ENCODE measurements at places on chromosomes 2 and 18.
A peak's percentile ranks its signal among the peaks of the same experiment; 100 is the strongest.

DNA sequence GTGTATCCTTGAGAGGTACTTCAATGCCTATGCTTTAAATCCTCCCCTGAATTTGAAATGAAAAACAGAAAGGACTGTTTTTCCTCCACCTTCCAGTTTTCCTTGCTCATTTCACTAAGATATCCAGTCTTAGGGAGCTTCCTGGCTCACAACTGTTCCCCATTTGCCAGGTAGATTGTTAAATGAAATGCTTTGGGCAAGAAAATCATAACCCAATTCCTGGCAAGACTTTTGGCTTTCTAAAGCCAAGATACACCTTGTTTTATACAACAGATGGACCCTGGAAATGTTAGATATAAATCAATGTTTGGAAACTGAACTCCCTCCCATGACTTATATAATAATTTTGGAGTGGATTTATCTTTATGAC lies 3.6 kb upstream of the CHMP3 start:
- DNase-seq: no peak

GRCh38 chr2:45836316-45836715 lies 184.8 kb downstream of the PRKCE start:
- DNase-seq: no peak

GRCh38 chr2:215728504-215729065 lies 284.8 kb downstream of the MREG start:
- DNase-seq: no peak

- peak; percentile 88 for DNase-seq
Measured at GRCh38 chr2:216081487-216082116, at the start of the genes PECR and TMEM169. Gene PECR, minus strand, starts transcription at chr2:216081809. Its CDS starts 68 bp downstream, at chr2:216081741. Gene TMEM169, plus strand, starts transcription at chr2:216081919. Its CDS starts 14,045 bp downstream, at chr2:216095964.

Measured in frontal cortex (tissue), 4 donors.